ENCODE measurements at places on chromosomes 13 and 19. TPM values are rescaled to one million over a fixed set of nuclear protein-coding genes. Genes with fewer than 3 reads are reported as not detected.

DNA sequence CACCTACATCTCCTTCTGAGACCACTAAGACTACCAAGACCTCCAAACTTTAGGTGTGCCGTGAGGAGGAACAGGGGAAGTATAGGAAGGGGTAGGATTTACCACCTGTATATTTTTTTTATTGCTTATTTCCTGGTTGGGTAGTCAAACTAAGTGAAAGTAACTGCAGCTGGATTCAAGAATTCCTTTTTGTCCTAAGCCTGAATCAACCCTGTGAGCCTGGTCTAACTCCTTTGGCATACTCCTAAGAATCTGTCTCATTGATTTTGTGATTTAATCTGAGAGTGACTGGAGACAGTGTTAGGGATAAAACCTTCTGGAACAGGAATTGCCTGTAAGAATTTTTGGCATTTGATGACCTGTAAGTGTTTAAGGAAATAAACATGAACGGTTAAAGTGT is 523.5 kb upstream of the MIR17HG start:
- no peak for DNase-seq

- DNase-seq, result peak; percentile 32
These were observed 26.2 kb downstream of the OPA3 start for GRCh38 chr19:45558399-45558878.

GRCh38 chr19:54136086-54136863 is 1.3 kb upstream of the CNOT3 start:
- DNase-seq, result no peak

GRCh38 chr19:31135841-31136240 is 213.4 kb downstream of the TSHZ3 start:
- no peak for DNase-seq

DNA sequence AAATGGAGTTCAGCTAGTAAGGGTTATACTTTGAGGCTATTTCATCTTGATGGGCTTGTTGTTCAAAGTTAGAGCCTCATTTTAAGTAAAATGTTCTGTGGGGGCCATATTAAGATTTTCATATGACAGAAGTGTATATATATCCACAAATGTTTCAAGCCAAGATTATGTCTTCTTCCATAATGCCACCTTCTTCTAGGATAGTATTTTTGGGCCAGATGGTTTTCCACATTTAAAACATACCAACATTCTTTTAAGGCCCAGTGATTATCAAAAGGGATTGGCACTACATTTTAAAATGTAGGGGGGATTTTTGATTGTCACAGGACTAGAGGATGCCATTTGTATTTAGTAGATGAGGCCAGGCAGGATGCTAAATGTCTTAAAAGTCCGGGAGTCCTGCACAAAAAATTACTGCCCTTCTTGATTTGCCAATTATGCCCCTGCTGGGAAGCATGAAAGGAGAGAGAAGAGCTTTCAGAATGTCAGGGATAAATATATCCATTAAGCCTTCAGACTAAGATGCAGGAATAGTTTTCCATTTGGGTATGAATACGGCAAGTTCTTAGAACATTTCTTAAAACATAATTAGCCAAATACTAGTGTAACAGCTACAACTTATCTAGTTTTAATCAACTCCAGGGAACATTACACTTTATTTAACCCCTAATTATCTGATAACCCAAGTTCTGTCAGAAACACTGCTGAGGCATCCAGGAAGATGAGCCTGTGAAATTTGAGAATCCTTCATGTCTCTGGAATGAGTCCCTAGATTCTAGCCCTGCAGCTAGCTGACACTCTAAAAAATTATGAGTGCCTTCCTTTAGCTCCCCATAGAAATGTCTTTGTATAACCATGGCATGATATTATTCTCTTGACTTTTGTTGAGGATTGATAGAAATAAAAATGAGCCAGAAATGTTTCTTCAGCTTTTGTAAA is 34.0 kb downstream of the ITM2B start:
- DNase-seq, result no peak

- no peak for DNase-seq
These were observed 49.5 kb upstream of the KPNA3 start for GRCh38 chr13:49841964-49842363.

GRCh38 chr13:43848001-43848649 is 31.4 kb downstream of the CCDC122 start:
- DNase-seq, result no peak

- DNase-seq, result no peak
These were observed 2.2 kb downstream of the UPF3A start for GRCh38 chr13:114283576-114283975.

GRCh38 chr13:83829810-83830209 is 52.5 kb downstream of the SLITRK1 start:
- DNase-seq, result no peak

GRCh38 chr13:104357174-104357573 is 1291.0 kb upstream of the SLC10A2 start:
- peak; percentile 6 for DNase-seq

GRCh38 chr19:14142262-14143190 is 6.1 kb upstream of the ASF1B start:
- no peak for DNase-seq

SULT2B1 gene
- polyA plus RNA-seq, result not detected

GRCh38 chr13:41457589-41458186 is 338 bp downstream of the RGCC start:
- no peak for DNase-seq

PRTN3 gene
- 1.5 TPM for polyA plus RNA-seq

DNA sequence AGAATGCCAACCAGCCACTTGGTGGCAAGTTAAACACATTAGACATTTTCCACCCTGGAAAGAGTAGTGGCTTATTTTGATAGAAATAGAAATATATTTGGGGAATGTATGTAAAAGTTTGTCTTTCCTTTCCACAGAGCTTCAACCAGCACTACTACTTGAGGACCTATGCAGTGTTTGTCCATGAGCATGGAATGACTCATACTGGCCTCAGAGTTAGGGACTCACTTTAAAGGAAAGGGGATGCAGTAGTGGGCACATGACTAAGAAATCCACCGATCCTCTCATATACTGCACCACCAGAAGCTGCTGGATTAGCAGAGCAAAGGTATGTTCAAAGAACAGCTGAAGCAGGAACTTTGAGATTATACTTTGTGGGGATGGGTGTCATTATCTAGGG is 62.6 kb downstream of the LACC1 start:
- no peak for DNase-seq

- no peak for DNase-seq
These were observed 4.5 kb downstream of the AMER2 start for GRCh38 chr13:25167382-25168174.

GRCh38 chr13:106477303-106477702 is 58.2 kb downstream of the EFNB2 start:
- DNase-seq, result no peak

- no peak for DNase-seq
These were observed 121.3 kb downstream of the KCTD12 start for GRCh38 chr13:76764916-76765315.

- DNase-seq, result peak; percentile 87
These were observed 630 bp downstream of the COQ8B start for GRCh38 chr19:40716031-40716481.

- DNase-seq, result peak; percentile 88
These were observed at the start of gene URI1 for GRCh38 chr19:29941828-29942403. Gene URI1 (plus strand): TSS chr19:29942239. CDS start chr19:29942548, 309 bp downstream.

DNA sequence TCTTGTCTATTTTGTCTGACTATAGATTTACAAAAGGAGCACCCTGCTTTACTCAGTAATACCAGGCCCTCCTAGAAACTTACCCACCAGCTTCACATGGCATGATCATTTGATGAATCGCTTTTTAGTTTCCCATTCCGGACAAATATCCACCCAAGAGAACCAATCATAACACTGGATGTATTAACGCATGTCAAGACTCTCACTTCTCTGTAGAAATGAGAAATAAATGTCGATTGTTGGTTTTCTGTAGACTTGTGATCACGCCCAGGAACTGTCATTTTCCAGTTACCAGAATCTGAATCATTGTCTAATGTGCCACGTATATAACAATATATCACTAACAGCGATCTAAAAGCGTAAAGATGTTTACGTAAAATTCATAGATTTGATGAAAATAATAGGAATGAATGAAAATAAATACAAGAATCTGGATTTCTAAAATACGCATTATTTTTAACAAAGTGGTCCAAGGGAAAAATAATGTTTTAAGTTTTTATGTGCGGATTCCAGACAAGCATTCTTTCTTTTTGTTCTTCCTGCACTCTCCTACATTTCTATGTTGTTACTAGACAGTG is 14.0 kb downstream of the CDX2 start:
- no peak for DNase-seq

GRCh38 chr13:31742097-31742734 is 2.9 kb downstream of the RXFP2 start:
- peak; percentile 64 for DNase-seq

DNA sequence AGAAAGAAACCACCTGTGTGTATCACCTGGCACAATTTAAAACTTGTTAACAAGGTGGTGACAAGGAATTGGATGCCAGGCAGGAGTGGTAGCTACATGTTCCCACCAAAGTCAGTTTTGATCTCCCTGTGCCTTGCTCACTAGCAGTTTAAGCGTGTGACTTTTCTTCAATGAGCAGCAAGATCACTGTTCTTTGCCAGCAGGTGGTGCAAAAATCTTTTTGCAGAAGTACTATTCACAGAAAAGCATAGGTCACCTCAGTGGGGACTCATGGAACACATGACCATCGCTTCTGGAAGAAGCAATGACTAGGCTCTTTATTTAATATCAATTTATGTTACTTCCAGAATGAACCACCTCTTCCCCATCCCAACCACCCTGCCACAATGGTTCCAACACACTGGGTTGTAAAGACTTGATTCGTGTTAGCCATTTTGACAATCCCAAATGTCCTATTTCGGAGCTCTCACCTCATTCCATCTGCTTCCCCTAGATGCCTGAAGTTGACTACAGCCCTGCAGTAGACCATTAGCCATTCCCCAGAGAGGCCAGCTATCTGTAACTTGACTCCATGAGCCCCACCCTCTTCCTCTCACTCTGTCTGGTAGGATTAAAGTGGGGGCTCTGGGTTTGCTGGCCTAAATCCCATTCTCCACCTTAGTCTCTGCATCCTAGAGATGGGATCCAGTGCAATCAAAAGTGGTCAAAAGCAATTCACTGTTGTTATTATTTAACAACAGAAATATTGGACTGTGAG is 59.1 kb upstream of the TNFRSF19 start:
- DNase-seq, result no peak

FUT2 gene
- 0.56 TPM for polyA plus RNA-seq

- DNase-seq, result no peak
These were observed 114.4 kb downstream of the ZAR1L start for GRCh38 chr13:32200741-32201140.

- DNase-seq, result no peak
These were observed 91.9 kb downstream of the SLAIN1 start for GRCh38 chr13:77789376-77789775.

SLITRK5 gene
- polyA plus RNA-seq, result 2.6 TPM

DNA sequence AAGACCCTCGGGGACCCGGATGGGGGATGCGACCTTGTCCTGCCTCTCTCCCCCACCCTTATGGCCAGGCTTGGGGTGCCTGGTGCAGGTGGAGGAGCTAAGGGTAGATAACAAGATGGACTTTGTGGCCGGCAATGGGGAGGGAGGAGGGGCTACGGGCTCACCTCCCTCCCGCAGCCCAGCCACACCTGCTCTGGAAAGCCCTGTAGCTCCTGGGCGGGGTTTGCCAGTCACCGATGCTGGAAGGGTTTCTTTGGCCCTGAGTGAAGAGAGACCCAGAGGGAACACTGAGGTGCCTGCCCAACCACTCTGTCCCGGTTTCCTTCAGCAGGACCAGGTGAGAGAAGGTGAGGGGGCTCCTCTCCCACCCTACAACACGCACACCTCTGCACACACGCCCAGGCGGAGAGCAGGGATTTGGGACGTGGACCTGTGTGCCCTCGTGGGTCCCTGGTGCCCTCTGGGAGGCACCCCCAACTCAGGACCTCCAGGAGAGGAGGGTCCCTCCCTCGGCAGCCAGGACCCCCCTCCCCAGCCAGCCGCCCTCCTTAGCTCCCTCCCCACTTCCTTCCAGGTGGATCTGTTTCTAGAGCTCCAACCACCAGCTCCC is at the start of gene FUT2:
Gene FUT2, plus strand, starts transcription at position 229 of the 610 bp plus-strand sequence. CDS start 6,986 bp downstream, outside the sequence.
- DNase-seq, result no peak

VWA8 gene
- 10.5 TPM for polyA plus RNA-seq

DNA sequence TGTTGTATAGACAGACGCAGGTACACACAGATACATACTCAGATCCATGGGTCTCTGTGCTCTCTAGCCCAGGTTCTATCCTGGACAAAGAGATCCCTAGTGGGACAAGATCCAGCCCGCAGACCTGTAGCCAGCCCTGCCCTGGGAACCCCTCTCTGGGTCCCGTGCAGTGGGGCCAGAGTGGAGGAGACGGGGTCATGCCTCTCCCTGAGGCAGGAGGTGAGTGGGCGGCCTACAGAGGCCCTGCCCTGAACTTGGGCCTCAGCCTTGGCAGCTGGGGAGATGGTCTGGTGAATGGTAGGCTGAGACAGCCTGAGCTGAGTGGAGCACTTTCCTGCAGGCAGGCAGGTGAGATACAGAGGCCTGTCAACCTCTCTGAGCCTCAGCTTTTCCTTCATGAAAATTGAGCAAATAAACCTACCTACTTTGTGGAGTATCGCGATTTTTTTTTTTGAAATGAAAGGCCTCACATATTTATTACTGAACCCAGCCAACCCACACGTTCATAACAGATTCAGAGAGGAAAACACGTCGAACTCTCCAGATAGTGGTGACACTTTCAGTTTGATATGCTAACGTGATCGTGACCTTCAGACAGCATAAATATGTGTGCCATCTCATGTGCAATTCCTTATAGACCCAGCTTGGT is 3.4 kb upstream of the JUND start:
- no peak for DNase-seq

DNA sequence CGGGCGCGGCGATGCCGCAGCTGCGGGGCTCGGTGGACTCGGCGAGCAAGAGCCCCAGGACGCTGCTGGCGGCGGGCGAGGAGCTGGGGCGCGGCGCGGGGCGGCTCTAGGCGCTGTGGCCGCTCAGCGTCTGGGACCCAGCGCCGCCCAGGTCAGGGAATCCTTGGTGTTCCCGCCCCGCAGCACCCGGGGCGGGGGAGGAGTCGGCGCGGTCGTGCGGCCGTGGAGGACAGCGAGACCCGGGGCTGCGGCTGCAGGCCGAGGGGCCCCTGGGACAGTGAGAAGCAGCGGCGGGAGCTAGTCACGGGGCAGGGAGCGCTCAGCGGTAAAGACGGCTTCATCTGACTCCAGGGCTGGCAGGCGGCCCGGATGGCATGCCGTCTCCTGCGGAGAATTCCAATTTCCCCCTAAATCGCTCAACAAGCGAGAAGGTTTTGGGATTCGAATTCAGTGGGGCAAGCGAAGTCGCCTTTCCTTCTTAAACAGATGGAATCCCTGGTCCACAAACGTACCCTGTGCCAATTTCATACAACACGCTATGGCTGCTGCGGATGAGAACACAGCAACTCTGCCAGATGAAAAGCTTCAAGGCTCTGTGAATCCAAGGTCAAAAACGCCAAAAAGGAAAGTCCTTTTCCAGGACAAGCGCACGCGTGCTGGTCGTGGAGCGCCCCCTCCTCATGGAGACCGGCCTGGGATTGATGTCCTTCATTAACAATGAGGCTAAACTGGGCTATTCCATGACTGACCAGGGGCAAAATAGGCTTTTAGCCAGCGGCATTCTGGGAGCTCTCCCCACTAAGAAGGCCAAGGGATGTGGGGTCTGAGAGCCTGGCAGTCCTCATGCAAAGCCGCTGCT is 4.2 kb upstream of the ZSCAN4 start:
- peak; percentile 54 for DNase-seq

SPHK2 gene
- polyA plus RNA-seq, result 7.3 TPM
